ENCODE measurements at places on chromosomes 6 and 20.
A peak's percentile ranks its signal among the peaks of the same experiment; 100 is the strongest.

GRCh38 chr20:34574861-34575260 lies 16.3 kb downstream of the MAP1LC3A start:
- no peak for DNase-seq

DNA sequence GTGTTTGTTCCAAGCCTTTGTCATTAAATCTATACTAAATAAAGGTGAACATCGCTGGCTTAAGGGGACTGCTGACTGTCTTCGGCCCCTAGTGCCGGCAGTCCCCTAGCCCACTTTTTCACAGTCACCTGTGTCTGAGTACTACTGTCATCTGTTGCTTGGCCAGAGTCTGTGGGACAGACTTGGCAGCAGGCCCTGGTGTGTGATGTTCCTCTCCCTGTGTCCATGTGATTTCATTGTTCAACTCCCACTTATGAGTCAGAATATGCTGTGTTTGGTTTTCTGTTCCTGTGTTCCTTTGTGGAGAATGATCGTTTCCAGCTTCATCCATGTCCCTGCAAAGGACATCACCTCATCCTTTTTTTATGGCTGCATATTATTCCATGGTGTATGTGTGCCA lies 133.4 kb downstream of the HAO1 start:
- DNase-seq, result no peak

- no peak for DNase-seq
Observed at GRCh38 chr6:127118298-127119101, at the start of gene RSPO3. TSS of gene RSPO3 (plus strand) at chr6:127118671. CDS start at chr6:127119193, 522 bp downstream.

GRCh38 chr20:40540166-40540565 lies 148.9 kb downstream of the MAFB start:
- no peak for DNase-seq

DNA sequence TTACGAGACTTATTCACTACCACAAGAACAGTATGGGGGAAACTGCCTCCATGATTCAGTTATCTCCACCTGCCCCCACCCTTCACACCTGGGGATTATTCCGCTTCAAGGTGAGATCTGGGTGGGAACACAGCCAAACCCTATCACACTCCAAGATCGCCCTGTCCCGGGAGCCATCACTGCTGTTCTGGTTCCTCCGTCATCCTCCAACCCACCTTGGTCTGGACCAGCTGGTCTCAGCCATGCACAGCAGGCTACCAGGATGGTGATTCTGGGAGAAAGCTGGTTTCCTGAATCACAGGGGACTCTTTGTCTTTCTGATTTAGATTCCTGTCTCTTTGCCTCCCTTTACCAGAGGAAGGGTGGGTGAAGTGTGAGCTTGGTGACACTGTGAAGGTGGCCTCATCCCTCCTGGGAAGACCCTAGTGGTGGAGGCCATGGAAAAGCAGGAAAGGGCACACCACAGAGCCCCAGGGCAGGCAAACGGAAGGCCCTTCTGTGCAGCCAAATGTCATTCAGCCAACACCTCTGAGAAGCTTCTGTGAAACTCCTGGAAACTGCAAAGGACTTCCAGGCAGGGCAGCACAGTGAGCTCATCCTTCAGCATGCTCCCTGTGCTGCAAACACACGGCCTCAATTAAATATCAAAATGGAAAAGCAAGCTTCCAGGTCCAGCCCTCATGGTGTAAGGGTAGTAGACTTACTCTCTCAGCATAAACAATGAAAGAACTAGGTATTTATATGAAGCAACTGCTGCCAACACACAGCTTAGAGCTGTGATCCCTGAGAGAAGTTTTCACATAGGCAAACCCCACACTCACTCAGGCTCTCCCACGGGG lies 169.8 kb downstream of the ANKRD60 start:
- no peak for DNase-seq

DNA sequence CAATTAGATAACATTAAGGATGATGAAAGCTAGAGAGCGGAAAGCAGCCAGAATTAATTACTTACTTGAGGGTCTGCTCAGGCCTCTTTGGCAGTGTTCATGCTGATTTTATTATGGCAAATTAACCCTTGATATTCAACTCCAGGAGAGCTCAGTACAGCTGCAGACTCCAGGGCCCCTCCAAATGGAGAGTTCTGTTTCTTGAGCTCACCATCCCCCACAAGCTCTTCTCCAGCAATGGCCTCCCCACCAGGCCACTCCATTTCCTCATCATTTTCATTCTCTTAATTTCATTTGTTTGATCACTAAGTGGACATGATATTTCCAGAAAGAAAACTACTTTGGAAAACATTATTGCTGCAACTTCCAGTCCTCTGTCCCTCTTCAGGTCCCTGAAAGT lies 513.3 kb upstream of the NOX3 start:
- no peak for DNase-seq

- DNase-seq, result no peak
Observed at GRCh38 chr6:85395746-85396145, 54.1 kb upstream of the NT5E start.

DNA sequence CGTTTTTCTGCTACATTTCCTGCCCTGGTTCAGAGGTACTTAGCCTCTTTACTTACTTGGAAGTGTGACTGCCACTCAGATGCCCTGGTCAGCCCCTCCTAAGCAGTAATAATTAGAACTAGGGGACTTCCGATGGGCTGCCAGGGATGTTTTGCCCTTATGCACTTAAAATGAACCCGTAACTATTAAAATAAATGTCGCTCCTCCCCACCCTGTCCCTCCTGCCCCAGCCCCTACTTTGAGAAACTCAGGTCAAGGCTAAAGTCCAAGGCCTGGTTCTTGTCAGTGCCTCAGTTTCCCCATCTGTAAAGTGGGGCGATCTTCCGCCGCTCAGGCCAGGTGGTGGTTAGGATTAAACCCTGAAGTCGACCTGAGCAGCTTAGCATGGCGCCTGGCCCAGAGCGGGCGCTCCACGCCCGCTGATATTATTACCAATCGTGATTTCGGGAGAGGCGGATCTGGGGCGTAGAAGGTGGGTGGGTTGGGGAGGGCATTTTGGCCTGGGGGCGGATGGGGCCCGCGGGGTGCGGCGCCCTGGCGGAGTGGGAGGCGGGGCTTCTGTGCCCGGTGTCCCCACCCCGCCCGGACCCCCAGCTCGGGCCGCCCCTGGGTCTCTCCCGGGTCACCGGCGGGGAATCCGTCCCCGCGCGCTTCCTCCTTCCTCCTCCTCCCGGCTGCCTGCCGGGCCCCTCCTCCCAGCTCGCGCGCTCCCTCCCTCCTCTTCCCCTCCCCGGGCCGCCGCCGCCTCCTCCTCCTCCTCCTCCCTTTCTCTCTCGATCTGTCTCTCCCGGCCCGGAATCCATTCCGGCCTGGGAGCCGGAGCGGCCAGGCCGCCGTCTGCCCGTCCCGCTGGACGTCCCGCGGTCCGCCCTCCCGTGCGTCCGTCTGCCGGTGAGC lies at the start of gene SRC:
Gene SRC, plus strand, starts transcription at position 802 of the 897 bp plus-strand sequence. CDS start 38,014 bp downstream, outside the sequence.
- peak; percentile 85 for DNase-seq

DNA sequence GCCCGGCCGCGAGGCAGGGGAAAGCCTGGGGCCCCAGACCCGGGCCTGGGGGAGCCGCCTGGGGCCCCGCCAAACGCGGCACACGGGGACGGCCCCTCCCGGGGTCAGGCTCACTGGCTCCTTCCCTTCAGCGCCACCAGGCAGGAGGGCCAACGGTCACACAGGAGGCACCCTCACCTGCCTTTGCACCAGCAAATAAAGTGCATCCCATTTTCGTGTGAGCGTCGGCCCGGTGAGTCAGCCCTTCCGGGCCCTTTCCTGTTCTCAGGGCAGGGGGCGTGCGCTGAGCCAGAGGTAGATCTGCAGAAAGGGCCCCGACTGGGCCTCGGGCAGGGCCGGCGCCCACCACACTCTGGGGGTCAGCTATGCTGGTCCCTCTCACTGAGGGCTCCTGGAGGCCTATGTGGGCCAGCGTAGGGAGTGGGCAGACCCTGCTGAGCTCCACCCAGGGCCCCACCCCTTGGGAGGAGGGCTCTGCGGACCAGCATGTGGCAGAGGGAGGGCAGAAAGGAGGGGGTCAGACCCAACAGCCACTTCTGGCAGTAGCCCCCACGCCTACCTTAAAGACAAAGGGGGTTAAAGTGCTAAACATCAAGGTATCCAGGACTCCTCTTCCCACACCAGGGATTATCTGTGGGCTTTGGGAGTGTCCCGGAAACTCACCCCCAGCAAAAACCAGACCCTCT lies 931 bp upstream of the UCKL1 start:
- DNase-seq, result peak; percentile 65

GRCh38 chr20:21191839-21192238 lies 66.0 kb downstream of the KIZ start:
- no peak for DNase-seq

- no peak for DNase-seq
Observed at GRCh38 chr6:30926644-30927043, 5.3 kb downstream of the SFTA2 start.

- DNase-seq, result no peak
Observed at GRCh38 chr6:6604566-6604965, 16.0 kb downstream of the LY86 start.

- DNase-seq, result no peak
Observed at GRCh38 chr20:30168025-30168799, 1089.3 kb upstream of the DEFB115 start.

DNA sequence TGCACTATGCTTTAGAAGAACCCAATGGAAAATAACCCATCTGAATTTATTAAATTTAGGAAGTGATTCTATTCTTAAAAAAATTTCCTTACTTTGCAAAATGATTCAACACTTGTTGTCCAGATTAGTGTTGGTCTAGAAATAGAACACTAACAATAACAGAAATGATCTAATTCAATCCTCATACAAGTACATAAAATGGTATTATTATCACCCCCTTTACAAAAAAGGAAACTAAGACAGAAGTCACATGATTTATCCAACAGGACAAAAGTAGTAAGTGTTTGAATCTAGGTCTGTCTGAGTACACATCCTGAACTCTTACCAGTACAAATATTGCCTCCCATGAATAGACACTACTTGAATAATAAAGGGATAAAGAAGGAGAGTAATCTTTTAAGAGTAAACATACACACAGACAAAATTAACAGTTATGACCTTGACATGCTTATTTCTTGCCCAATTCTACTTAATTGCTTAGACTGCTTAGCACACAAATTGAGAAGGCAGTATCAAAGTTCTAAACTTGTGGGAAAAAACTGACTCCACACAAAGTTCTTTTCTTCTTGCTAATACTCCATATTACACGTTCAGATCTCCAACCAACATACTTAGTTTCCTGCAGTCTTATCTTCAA lies 195.4 kb upstream of the RUNX2 start:
- no peak for DNase-seq

GRCh38 chr6:84213217-84213616 lies 14.2 kb downstream of the CEP162 start:
- DNase-seq, result no peak

Measured in left ventricle myocardium inferior (tissue), 1 donor.